Foreskin keratinocyte (primary cell): ENCODE measurements at places on chromosomes 12 and 14.

DNA sequence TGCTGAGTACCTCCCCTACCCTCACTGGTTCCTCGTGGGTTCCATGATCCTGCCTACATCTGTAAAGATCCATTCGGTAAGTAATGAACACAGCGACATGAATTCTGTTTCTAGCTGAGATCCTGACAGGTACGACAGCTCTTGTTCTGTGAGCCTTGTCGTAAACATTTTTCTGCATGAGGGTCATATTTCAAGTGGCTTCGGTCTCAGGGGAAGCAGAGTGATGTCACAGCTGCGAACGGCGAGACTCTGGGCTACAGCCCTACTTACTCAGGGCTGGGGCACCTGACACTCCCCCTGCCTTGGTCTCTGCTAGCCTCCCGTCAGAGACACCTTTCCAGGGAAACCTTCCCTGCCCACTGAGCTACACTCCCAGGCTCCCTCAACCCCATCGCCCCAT lies 85.8 kb downstream of the RBM19 start:
- no peak for DNase-seq

DNA sequence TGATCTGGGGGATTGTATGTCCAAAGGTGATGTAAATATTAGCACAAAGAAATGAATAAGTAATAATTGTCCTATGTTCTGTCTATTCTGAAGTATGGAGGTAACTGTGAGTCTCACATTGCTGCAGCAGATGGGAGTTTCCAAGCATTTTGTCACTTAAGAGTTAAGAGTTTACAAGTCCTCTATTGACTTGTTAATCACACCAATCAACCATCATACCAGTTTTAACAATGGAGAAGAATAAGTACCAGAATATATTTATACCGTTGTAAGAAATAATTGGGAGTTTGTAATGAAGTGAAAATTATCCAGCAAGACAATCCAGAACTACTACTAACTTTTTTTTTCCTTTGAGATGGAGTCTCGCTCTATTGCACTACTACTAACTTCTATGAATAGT lies 139.1 kb downstream of the MDGA2 start:
- DNase-seq: no peak

DNA sequence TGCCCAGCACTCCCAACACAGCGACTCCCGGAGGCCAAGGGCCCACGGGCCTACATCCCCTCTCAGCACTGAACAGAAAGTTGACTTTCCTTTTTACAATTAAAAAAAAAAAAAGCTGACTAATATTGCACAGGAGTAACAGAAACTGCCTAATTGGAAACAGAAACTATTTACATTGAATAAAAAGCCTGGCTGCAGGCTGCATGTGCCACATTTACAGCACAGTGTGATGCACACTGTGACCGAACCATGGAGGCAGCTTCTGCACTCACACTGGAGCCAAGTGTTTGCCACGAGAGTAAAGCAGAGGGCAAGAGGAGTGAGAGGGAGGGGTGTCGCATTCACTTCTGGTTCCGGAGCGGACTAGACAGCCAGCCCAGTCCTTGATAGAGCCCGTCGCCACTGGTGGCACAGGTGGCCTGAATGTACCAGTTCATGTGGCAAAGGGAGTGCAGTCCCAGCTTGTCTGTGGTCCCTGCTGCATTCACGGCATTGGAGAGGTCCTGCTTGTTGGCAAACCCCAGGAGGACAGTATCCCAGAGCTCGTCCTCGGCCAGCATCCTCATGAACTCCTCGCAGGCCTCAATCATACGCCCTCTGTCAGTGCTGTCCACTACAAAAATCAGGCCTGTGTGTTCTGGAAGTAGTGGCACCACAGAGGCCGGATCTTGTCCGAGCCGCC lies 59.2 kb downstream of the SPPL3 start:
- no peak for DNase-seq

GRCh38 chr12:117850048-117850447 lies 118.7 kb downstream of the KSR2 start:
- DNase-seq: peak; percentile 38

DNA sequence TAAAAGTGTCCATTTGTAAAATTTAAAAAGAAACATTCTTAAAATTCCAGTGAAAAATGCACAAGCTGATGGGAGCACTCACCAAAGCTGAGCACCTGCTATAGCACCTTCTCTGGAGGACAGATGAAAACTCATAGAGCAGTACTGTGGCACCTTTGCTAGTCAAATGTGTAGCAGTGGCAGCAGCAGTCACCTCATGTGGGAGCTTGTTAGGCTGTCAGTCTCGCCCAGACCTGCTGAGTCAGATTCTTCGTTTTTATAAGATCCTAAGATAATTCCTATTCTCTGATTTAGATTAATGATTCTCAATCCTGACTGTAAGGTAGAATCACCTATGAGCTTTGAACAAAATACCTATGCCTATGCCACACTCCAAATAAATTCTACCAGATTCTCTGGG lies 325.8 kb downstream of the RPL10L start:
- no peak for DNase-seq

DNA sequence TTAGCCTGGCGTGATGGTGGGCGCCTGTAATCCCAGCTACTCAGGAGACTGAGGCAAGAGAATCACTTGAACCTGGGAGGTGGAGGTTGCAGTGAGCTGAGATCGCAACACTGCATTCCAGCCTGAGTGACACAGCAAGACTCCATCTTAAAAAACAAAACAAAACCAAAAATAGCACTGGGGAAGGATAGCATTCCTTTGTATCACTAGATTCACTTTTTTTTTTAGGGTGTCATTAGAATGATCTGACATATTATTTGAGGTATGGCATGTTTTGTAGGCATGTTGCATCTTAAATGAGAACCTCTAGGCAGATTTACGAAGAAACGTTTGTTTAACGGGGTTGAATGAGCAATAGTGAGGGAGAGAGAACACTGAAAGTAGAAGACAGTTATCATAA lies 16.8 kb upstream of the FAR2 start:
- DNase-seq: no peak

- DNase-seq: no peak
Observed at GRCh38 chr12:15602051-15602672, 187.0 kb downstream of the EPS8 start.

- DNase-seq: no peak
Observed at GRCh38 chr12:57726884-57727757, 11.4 kb downstream of the AGAP2 start.

GRCh38 chr12:6818222-6818621 lies 3.4 kb upstream of the GPR162 start:
- DNase-seq: no peak

DNA sequence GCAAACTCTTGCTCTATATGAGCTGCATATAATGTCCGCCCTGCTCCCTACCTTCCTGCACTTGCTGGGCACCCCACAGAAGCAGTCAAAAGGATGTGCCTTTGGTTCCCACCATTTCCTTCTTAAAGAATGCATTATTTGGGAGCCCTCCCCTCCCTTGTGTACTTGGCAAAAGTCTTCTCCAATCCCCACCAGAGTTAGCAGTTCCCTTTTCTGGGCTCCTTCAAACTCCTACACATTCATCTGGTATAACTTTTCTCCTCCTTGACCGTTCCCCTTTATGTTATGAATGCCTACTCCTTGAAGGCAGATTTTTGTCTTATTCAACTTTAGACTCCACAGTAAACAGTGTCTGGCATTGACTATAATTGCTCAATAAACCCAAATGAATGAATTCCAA lies 27.8 kb downstream of the AREL1 start:
- no peak for DNase-seq

DNA sequence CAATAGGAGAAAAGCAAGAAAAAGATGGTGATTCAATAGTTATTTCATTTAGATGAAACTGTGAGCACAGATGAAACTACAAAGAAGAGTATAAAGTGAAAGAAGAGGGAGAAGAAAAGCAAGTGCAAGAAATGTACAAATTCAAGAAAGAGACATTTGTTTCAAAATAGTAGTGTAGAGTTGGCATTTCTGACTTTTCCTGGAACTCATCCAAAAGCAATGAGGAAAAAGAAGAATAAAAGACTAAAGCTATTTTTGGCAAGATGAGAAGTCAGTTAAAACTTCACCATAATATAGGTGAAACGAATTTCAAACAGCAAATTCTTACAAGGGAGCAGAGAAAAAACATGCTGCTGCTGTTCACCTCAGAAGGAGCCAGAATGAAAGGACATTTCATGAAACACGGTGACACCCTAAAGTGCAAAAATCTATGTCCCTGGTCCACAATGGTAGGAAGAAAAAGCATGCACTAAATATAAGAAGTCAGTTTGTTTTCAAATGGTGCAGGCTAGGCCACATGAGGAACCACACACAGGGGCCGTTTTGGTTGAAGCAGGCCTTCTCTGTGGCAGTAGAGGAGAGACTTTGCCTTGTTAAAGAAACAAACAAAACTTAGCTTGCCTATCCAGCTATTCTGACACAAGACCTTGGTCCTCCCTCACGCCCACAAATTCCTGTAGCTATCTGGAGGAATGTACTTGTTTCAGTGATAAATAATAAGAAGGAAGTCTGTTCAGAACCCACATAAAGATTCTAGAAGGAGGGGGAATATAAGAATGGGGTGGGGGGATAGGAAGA lies 11.1 kb upstream of the CMAS start:
- no peak for DNase-seq

DNA sequence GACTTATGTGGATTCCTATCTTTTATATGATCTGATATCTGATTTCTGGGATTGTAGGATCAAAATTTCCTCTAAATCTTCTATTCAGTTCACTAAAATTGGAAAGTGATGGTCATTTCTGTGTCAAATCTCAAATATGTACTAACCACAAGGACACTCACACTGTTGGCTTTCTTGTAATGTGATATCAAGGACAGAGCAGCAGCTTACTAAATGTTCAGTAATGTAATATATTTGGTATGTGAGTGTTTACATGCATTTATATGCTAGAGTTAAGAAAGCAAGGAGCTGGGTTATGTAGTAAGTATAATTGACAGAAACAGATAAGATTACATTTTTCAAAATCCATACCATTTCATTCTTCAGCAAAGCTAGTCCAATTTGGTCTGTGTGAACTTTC lies 16.5 kb downstream of the PUS7L start:
- DNase-seq: peak; percentile 56

DNA sequence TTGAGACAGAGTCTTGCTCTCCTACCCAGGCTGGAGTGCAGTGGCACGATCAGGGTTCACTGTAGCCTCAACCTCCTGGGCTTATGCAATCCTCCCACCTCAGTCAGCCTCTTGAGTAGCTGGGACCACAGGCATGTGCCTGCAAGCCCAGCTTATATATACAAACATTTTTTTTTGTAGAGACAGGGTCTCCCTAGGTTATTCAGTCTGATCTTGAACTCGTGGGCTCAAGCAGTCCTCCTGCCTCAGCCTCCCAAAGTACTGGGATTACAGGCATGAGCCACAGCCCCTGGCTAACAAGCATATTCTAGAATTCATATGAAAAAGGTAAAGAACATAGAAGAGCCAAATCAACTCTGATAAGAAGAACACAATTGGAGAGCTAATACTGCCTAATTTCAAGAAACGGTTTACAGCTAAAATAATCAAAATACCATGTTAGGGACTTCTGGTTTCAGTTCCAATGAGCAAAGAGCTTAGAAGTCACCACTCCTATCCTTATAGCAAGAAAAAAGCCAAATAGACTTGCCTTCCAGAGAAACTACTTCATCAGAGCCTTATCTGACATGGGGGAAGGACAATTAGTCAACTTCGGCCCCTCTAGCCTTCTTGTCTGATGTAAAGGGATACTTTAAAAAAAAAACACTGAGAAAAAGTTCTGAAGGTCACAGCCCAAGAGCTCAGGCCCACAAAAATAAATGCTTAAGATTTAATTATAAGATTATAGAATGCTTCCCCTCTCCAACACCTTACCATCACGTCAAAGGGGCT lies 37.6 kb downstream of the TMEM116 start:
- no peak for DNase-seq

- no peak for DNase-seq
Observed at GRCh38 chr14:91509083-91509877, 830 bp downstream of the PPP4R3A start.

DNA sequence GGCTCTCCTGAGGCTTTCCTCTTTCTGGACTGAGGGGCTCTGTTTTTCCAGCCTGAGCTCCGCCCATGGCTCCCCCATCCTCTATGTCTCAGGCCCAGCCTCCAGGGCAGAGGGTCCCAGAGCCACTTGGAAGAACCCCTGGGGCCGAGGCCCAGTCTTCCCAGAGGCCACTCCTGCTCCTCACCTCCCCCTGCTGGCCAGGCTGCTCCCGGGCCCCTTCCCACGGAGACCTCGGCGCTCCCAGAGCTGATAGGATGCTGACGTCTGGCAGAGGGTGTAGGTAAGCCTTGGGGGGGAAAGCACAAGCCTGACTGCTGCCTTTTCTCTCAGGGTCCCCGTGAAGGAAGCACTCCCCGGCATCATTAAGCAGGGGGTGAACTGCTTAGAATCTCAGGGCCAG lies 51.4 kb downstream of the ERH start:
- DNase-seq: no peak

GRCh38 chr12:108696111-108696995 lies 35.0 kb downstream of the CORO1C start:
- DNase-seq: peak; percentile 100

DNA sequence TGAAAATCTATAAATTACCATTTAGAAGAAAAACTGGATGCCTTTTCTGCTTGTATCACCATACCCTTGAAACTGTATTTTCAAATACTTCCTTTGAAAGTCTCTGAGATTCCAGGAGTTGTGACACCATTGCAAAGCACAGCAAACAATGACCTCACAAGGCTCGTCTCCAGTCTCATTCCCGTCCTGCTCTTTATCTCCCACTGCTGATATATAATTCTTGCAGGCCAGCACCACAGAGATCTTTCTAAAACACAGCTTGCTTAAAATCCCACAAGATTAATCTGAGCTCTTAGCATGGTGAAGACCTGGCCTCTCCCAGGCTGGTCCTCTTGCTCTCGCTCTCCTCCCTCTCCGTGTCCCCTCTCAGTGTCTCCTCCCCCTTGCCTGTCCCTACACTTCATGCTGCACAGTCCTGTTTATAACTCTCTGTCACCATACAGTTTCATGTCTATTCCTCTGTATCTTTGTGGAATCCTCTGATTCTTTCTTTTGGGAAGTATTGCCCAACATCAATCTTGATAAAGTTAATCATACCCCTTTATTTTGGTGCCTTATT lies 51.8 kb downstream of the ZFYVE21 start:
- no peak for DNase-seq

DNA sequence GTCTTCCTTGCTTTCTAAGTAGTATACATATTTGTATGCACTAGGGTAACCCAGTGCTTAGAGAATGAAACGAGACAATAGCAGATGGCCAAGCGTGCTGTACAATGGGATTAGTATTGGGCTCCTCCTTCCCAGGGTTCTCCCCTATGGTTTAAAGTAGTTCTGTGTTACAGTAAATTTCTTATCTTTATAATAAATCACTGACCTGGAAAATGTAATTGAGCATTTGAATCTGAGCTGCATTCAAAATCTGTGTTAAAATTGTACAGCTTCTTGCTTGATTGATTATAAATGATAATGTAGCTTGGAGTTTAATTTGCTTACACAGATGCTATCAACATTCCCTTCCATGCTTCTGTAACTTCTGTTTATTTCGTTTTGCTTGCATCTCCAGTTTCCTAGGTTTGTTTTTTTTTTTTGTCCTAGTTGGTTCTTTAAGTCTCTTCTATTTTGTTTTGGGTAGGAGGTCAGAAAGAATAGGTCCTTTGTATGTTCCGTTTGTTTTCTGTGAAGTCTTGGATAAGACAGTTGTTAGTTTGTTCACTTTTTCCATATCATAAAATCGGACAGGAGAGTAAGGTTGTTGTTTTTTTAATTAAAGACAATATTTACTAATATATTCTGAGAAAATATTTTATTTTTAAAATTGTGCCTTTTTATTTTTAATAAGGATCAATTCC lies 171.2 kb downstream of the ERC1 start:
- DNase-seq: no peak
